CD4-positive, alpha-beta T cell treated with Interleukin-21 for 1 hour (primary cell): ENCODE measurements at places on chromosomes 5 and 9.

- no peak for DNase-seq
Observed at GRCh38 chr5:4963265-4963664, 176.9 kb upstream of the ADAMTS16 start.

DNA sequence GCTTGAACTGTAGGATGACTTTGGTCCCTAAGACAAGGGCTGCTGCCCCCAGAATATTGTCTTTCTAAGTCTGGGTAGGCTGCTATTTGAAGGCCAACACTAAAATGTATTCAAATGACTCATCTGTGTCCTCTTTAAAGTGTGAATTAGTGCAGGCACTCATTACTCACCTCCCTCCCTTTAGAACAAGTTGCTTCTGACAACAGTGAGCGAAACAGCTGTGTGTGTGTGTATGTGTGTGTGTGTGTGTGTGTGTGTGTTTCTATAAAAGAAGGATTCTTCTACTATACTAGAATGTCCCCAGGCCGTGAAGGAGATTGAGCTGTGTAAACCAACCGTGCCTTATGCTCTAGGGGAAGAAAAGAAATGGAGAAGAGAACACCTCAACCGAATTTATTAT lies 1337.2 kb downstream of the PTPRD start:
- DNase-seq, result no peak

DNA sequence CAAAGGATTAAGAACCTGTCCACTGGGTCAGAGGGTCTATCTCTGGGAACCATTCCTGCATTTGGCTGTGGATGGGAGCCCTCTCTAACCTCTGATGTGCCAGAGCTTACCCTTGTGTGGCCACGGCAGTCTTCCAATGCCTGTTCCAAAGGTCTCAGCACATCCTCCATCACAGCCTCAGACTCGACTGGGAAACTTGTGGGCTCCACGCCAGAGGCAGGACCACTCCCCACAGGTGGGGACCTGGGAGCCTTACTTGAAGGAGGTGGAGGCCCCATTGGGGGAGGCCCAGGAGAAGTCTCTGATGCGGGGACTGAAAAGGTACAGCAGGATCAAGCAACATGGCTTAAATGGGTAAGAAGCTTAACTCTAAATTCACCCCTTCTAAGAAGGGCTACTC lies 4.4 kb downstream of the EIF4EBP3 start:
- no peak for DNase-seq

GRCh38 chr5:136094189-136094912 lies 38.3 kb upstream of the SMAD5 start:
- no peak for DNase-seq

DNA sequence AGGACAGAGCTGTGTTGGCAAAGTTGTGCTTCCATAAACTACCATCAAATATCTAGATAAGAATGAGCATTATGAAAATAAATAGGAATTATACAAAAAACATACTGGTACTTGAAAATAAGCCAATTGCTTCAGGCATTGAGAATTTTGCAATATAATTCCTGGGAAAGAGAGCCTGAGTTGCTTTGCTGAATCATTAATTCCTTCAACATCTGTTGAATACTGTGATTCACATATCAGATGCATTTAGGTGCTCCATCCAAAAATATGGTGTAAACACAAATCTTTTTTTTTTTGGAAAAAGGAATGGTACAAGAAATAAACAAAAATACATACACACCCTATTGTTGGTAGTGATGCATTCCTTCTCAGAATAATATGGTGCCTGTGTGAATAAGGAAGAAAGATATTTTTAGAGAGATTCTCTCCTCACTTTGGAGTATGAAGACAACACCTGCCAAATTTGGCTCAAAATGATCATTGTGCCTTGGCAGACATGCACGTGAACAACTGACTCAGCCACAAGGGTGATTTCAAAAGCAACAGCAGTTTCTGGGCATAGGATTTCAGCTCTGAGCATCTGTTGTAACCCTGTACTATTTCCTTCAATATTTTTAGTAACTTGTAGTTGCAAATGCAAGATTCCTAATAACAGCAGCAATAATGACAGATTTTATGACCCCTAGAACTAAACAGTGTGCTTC lies 96.7 kb downstream of the CAVIN4 start:
- no peak for DNase-seq

- no peak for DNase-seq
Observed at GRCh38 chr9:16928179-16928945, 57.9 kb upstream of the BNC2 start.
